ENCODE measurements at places on chromosomes 1 and 21.

DNA sequence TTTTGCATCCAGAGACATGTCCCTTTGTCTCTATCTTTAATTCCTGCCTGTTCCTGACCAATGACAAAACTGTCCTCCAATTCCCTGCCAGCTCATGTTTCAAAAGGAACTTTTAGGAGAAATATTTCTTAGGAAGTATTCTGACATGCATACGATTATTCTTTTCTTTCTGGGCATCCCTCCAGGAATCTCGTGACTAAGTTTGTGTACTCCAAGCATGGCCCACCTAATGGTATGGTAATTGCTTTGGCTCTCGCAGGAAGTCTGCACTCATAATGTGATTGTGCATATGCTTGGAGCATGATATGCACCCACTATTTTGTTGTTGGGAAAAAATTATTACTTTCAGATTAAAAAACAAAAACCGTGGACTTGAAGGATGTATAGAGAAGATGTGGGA is 256.4 kb downstream of the PRDM2 start:
- DNase-seq = no peak

- DNase-seq = no peak
Observed at GRCh38 chr1:14698314-14698713, 99.8 kb downstream of the KAZN start.

GRCh38 chr1:57761628-57762027 is 337.8 kb upstream of the DAB1 start:
- no peak for DNase-seq

- DNase-seq = no peak
Observed at GRCh38 chr1:172697534-172698002, 38.7 kb downstream of the FASLG start.

DNA sequence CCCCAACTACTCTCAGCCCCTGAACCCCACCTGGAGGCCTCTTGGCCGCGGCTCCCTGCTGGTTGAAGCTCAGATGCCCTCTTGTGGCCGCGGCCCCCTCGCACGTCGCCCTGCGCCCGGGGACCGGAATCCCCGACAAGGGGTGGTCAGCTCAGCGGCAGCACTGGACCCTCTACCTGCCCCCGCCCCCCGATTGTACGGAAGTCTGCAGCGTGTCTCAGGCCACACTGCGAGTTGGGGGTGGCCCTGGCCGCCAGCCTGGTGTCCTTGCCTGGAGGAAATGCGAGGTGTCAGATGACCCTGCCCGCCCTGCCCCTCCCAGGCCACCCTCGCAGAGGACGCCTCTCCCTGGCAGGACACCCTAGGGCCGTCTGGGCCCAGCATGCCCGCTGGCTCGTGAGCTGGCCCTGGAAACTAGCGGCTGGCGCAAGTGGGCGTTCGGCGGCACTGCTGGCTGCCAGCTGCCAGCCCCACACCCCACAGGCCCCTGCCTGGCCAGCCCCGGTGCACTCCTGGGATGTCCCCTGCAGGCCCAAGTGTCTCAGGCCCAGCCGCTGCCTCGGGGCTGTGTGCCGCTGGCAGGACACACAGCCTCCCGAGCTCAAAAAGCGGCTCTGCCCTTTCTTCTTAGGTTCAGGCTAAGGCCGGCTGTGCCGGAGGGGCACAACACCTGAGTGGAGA is 60.8 kb downstream of the EDN2 start:
- peak; percentile 38 for DNase-seq

- no peak for DNase-seq
Observed at GRCh38 chr1:206590025-206590758, 22.1 kb downstream of the EIF2D start.

DNA sequence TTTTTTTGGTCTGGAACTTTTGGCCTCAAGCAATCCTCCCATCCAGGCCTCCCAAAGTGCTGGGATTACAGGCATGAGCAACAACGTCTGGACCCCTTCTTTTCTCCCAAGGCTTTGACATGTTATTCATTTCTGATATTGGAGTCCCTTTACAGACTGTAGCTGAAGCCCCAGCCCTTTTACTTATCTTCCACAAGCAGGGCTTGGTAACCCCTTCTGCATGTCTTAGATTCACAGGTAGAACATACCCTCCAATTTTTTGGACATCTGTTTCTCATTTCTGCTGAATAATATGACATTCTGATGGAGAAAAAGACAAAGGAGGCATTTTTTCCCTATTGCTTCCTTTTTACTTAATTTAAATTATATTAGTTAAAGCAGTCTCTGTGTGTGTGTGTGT is 39.2 kb upstream of the RGS21 start:
- no peak for DNase-seq

DNA sequence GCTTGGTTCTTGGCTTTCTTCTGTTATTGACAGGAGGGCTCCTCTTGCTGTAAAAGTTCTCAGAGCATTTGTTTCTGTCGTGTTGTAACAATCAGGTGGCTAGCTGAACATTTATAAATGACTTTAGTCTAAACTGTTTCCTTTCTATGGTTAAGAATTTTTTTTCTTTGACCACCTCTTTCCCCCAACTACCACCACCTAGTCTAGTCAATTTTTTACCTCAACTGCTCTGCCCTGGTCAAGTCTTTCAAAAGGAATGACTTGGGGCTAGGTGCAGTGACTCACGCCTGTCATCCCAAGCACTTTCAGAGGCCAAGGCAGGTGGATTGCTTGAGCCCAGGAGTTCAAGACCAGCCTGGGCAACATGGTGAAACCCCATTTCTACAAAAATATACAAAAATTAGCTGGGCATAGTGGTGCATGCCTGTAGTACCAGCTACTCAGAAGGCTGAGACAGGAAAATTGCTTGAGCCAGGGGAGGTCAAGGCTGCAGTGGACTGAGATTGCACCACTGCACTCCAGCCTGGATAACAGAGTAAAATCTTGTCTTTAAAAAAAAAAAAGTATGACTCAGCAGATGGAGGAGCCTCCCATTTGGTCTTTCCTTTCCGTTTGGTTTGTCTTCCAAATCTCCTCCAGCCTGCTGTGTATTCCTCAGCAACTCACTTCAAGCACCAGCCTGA is 40.7 kb downstream of the MAP3K21 start:
- DNase-seq = no peak
